ENCODE measurements at places on chromosomes 4 and X. TPM values are rescaled to one million over a fixed set of nuclear protein-coding genes. Genes with fewer than 3 reads are reported as not detected.

The ARX gene
- total RNA-seq = not detected

The SHROOM2 gene
- not detected for total RNA-seq

The HPGDS gene
- total RNA-seq = 1.3 TPM

- H3K4me1 ChIP-seq = no peaks in the 10 kb centered on the region
- no peak for DNase-seq
- no peak overlapping the region for H3K27ac ChIP-seq
Measured at GRCh38 chrX:6803607-6804006, 268.7 kb upstream of the VCX3A start.

The SPATA18 gene
- 0.10 TPM for total RNA-seq

GRCh38 chrX:17415242-17415810 is 40.3 kb downstream of the NHS start:
- no peaks in the 10 kb centered on the region for H3K36me3 ChIP-seq
- H3K27ac ChIP-seq = no peak overlapping the region
- H3K4me1 ChIP-seq = peaks cover 2% of the 10 kb centered on the region
- DNase-seq = no peak
- H3K4me3 ChIP-seq = no peak overlapping the region

DNA sequence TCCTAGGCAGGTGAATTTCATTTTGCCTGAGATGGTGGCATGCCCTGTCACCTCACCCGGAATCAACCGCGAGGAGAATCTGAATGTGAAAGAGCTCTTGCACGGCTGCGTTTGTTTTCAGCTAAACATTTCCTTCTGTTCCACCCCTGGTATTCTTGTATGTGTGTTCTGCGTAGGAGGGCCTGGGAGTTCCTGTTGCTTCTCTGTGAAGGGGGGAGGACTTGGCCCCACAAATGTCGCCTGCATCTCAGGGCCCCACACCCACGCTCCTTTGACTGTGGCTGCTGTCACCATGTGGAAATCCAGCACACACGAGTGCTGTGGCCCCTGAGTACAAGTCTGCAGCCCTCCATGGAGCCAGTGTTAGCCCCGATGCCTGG is 45.8 kb upstream of the CLCN4 start:
- peak; percentile 34 for DNase-seq
- peak overlapping the region; percentile 71 for H3K4me3 ChIP-seq
- peaks cover 64% of the 10 kb centered on the region for H3K4me1 ChIP-seq
- H3K36me3 ChIP-seq = peaks cover 23% of the 10 kb centered on the region
- H3K27me3 ChIP-seq = no peaks in the 10 kb centered on the region
- peak overlapping the region; percentile 98 for H3K27ac ChIP-seq

DNA sequence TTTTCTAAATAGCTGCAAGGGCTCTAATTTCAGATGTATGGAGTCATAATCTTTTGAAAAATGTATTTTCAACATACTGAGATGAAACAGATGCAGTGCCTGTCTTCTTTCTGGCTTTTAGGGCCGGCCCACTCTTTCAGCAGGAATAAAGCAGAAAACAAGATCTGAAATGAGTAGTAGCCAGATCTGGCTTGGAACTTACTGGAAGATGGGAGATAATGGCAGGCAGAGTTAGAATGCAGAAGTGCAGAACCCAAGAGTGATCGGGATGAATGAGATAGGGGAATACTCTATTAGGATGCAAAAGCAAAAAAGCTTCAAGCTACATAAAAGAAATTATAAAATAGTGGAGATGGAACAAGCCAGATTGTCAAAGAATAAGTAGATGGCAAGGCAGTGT is 1.4 kb upstream of the FAM120C start:
- no peak for DNase-seq
- peaks cover 13% of the 10 kb centered on the region for H3K36me3 ChIP-seq
- H3K4me1 ChIP-seq = peaks cover 30% of the 10 kb centered on the region
- no peaks in the 10 kb centered on the region for H3K27me3 ChIP-seq

DNA sequence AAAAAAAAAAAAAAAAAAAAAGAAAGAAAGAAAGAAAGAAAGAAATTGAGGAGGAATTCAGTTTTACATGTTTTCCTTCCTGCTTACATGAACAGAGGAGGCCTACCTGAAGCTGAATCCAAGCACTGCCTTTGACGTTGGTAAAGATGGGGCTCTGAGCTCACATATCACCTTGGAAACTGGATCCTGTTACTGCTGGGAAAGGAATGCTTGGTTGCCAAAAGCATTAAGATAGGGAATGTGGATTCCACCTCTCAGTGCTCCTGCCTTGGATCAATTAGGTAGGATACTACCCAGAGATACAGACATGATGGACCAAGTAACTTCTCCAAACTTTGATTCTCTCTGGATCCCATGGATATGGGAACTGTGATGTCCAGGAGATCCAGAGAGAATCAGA is 50.6 kb downstream of the NHS start:
- H3K36me3 ChIP-seq = no peaks in the 10 kb centered on the region
- no peak overlapping the region for H3K4me3 ChIP-seq
- H3K27ac ChIP-seq = no peak overlapping the region
- H3K4me1 ChIP-seq = no peaks in the 10 kb centered on the region

Data from activated CD4-positive, alpha-beta memory T cell treated with anti-CD3 and anti-CD28 coated beads, Interleukin-2, amount 10 ng/mL, durations not matched to agents 7 days and 5 days (primary cell).